ENCODE measurements at places on chromosomes 16 and 17.

DNA sequence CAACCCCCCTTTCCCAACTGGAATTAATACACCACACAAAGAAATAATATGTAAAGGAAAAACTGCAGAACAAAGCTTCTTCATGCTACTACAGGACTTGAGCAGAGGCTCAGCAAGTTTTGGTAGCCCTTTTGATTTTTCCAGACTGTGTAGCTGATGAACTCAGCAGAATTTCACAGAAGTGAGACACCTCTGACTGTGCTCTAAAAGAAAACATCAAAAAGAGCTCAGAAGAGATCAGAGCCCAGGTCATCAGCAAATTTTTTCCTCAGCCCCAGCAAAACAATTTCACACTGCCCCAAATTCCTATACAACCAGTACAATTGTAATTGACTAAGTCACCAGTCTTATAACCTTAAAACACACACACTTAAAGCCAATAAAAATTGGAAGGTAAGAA lies 38.0 kb downstream of the TTC19 start:
- DNase-seq = no peak

GRCh38 chr16:79081297-79082066 lies 519.1 kb downstream of the MAF start:
- no peak for DNase-seq

- DNase-seq = peak; percentile 38
Observed at GRCh38 chr17:79388556-79389295, 222.1 kb downstream of the RBFOX3 start.

DNA sequence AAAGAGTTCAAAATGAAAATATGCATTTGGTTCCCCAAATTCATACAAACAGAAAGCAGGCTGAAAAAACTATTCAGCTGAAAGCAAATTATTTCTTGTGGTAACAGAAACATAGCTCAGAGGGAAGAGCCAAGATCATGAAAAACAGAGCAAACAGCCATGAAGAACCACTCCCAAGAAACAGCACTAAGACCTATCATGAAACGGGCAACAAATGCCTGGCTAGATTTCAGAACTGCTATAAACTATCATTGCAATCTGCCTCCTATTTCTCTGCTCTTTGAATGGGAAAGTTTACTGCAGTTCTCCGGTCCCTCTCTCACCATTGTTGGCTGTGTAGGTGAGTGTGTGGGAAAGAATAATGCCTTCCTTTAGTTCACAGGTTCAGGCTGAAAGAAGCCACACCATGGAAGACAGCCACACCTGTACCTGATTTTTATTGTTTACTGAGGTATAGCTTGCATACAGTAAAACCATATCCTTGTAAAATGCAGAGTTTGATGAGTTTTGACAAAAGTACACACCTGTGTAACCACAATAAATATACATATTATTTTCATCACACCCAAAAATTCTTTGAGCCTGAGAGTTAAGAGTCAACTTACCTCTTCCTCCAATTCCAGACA lies 48.2 kb downstream of the CEP112 start:
- no peak for DNase-seq

DNA sequence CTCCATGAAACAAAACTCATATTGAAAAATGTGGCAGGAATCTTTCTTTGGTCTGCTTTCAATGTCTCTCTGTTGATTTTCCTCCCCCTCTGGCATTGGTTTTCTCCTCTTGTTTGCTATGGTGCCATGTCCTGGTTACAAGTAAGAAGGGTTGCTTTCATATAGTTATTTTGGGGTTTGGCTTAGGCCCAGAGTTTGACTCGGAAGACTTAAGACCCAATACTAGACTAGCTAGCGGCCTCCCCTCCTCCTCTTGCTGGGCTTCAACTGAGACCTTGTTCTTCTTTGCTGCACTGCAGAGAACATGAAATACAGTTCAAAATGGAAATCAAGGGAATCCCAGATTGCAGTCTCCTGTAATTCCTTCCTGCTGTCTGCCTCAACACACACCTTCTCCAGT lies 30.0 kb upstream of the CLEC18A start:
- no peak for DNase-seq

Data from NCI-H460 (cell line).